CD8-positive, alpha-beta memory T cell (primary cell): ENCODE measurements at places on chromosomes 7 and 10.

DNA sequence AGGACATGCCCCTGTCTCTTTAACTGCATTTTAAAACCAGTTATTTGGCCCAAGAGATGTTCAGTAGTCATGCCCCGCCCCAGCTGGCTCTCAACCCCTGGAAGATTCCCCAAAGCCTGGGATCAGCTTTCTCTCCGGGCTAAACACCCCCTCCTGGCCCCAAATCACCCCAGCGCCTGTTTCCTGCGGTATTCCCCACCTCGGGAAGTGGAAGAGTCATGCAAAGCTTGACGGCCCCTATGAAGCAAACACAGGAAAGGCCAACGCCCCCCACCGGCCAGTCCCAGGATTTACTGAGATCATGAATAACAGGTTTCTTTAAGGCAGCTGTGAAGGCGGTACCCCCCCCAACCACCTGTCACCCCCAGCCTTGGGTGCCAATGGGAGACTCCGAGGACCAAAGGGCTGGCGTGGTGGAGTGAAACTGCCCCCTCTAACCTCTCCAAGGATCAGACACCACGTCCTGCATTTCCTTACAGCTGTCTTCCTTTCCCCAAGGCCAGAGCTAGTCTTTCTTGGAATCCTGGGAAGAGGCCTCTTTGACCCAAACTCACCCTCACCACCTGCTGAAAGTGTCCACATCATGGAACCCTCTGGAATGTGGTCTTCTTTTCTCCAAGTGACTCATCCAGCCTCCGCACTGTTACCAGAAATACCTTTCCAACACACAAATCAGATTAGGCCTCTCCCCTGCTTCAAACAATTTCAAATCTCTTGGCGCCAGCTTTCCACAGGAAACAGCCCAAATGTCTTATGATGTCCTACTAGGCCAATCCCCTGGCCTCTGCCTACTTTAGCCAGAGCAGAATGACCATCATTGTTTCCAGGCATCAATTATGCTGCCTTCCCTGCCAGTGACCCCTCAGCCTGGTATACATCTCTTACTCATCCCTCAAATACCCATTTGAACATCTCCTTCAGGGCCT, 301.5 kb downstream of the ZEB1 start:
- DNase-seq: no peak

GRCh38 chr10:133257489-133258065, 19.1 kb downstream of the ADAM8 start:
- peak; percentile 28 for DNase-seq

DNA sequence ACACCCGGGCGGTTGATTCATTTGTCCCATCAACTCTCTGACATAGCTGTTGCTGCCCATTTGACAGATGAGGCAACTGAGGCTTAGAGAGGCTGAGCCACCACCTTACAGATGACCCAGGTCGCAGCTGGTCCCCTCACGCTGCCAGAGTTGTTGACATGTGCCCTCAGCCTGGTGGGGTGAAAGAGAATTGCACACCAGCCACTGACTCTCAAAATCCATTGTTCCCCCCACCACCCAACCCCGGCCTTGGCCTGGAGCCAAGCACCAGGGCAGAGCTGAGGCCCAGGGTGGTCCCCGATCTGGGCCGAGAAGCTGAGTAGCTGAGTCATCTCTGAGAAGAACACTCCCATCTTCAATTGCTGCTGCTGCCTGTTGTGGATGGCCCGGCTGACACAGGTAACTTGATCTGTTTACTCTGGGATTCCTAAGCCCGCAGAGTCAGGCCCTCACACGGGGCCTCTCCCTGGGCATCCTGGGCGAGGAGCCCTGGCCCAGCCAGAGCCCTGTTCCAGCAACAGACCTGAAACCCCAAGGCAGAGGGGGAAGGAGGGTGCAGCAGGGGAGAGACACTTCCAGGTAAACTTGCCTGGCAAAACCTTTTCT, 27.5 kb downstream of the PVRIG start:
- no peak for DNase-seq

- DNase-seq: no peak
Observed at GRCh38 chr10:10829576-10829975, 188.1 kb upstream of the CELF2 start.

DNA sequence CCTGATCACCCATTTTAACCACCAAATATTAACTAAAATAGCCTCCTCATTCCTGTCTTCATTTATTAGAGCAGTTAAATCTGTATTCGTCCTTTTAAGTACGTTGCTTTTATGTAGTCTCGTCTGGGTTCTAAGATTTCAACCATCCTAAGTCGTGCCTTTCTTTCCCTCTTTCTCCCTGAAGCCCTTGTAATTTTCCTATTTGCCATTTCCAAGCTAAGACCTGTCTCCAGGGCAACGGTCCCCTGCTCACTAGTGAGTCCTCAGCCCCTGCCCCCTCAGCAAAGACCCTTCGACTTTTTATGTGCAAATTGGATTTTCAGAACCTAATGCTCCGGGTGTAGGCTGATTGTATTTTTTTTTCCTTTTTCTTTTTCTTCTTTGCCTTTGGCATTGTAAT, 16.1 kb upstream of the MEST start:
- no peak for DNase-seq

- DNase-seq: no peak
Observed at GRCh38 chr10:114058297-114058696, 14.6 kb downstream of the ADRB1 start.

DNA sequence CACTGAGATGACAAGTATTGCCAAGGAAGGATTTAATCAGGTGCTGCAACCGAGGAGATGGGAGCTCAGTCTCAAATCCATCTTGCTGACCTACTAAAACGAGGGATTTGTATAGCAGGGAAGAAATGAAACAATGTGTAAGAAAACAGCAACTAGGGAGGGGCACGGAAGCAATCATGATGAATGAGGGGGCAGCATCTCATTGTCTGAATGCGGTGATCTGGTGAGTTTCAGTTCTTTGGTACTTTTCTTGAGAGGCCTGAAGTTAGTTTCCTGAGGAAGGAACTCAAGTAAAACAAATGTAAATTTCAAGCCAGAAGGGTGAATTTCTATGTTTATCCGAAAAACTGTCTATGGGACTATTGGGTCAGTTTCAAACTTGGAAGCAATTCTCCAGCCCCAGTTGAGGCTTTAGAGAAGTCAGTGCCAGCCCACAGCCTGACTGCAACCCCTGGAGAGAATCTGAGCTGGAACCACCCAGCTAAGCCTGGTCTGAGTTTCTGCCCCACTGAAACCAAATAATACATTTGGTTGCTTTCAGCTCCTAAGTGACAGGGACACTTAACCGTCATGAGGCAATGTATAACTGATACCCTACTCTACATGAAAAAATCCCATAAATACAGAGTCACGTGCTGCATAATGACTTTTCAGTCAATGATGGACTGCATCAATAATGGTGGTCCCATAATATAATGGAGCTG, 45.8 kb upstream of the TNS3 start:
- DNase-seq: no peak

- DNase-seq: no peak
Observed at GRCh38 chr10:58590152-58590840, 77.6 kb downstream of the BICC1 start.

DNA sequence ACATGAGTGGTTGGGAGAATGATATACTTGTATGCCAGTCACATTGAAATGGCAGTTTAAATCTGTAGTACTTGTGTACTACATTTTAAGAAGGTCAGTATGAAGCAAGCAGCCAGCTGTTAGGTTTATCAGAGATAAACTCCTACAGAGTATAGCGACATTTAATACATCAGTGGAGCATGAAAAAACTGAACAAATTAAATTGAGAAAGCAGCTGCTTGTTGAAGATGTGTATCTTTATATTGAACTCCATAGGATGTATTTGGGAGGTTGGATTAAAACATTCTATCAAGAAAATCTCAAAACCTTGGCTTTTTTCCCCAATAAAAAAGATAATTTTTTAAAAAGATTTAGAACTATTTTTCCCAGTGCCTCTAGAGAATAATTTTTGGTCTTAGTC, 47.8 kb downstream of the PHF14 start:
- DNase-seq: no peak

DNA sequence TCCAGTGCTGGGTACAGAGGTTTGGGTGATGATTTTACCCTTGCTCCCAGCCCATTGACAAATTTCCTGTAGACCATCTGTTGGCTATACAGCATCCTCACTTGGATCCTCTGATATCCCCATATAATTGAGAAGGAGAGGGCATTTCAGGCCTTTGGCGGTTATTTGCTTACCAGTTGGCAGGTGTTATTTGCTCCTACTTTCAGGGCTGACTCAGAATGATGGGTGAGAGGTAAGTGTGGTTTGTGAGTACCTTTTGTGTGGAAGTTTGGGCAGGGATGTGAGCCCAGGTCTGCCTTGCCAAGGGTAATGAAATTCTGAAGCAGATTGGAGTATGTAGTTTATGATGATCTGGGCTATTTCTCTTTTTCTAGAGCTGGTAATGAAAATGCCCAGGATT, 93.6 kb downstream of the LRMDA start:
- DNase-seq: no peak

- no peak for DNase-seq
Observed at GRCh38 chr10:88555190-88555908, 27.8 kb downstream of the RNLS start.

DNA sequence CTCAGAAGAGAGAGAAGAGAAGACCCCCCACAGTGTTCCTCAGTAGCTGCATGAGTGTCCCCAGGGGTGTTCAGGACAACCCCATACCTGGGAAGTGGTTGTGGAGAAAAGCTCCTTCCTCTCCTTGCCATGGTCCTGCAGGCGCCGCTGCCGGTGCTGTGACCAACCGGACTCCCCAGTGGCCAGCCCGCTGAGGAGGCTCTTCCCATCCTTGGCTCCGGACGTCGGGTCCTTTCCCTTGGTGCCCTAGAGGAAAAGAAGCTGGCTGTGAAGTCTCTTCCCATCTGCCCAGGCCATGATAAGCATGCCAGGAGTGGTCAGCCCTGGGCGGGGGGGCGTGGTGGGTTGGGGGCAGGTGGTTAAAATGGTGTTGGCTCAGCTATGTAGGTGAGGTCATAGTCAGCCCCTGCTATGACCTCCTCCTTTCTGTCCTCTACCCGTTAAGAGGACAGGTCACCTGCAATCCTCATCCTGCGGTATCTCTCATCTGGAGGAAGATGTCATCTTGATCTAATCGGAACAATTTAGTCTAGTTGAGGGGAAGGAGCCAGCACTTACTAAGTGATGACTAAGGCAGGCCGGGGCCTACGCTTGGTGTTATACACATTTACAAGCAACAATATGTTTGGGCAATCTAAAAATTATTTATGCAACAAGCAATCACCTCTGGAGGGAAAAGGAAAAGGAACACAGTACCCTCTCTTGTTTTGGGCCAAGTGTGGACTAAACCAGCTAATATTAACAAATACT, 13.2 kb downstream of the WDR91 start:
- no peak for DNase-seq

DNA sequence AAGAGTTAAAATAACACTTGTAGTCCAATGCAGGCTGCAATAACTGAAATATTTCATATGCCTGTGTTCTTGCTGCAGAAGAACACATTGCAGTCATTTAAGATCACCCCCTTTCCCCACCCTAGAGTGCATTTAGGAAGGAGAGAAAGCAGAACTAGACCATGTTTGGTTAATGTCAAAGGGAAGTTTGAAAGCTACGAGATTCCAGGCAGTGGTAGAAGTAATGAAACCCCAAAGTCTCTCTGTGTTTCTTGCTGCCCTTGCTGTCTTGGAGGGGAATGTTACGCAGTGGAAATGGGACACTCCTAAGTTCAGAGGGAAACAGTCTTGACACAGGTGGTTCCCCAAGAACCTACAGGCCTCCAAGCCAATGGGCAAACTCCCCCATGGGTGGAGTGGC, 242.9 kb downstream of the PTEN start:
- no peak for DNase-seq

DNA sequence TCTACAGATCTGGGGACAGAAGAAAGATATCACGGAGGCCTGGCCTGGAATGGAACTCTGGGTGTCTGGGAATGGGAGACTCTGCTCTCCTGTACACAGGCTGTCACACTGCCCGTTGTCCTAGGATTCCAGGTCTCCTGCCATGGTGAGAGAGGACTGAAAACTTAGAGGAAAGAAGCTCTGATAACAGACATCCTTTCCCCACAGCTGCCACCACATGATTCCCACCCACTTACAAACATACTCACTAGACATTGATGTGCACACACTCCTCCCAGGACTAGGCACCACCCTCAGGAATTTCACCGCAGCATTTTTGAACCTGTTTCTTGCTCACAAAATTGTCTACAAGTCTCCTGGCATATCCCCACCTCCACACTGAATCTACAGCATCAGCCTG, 5.7 kb downstream of the ZNF92 start:
- DNase-seq: no peak

DNA sequence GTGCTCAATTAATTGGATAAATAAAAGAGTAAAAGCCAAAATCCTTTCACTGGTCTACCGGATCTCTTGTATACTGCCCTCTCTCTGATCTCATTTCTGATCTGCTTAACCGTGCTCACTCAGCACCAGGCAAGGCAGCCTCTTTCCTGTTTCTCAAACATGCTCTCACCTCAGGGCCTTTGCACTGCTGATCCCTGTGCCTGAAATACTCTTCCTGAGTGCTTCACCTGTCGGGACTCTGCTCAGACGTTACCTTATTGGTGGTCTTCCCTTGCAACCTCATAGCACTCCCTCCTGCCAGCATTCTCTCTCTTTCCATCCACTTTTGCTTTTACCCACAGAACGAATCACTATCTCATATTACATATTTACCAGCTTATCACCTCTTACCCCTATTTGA, 55.6 kb downstream of the NPY start:
- no peak for DNase-seq

DNA sequence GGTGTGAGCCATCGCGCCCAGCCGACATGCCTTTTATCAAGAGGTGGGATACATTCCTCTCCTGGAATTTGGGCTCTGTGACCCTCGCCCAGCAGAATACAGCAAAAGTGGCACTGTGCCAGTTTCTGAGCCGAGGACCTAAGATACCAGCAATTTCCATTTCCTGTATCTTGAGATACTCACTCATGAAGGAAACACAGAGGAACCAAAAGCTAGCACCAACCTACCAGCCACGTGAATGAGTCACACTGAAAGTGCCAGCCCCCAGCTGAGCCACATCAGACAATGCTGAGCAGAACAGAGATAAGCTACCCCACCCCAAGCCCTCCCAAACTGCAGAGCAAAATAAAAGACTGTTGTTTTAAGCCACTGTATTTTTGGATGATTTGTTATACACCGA, 56.3 kb downstream of the CACUL1 start:
- peak; percentile 87 for DNase-seq

GRCh38 chr10:6962576-6962975, 382.5 kb upstream of the PRKCQ start:
- no peak for DNase-seq
